Thyroid gland (tissue), 4 donors: ENCODE measurements at places on chromosomes 1 and 21. TPM values are rescaled to one million over a fixed set of nuclear protein-coding genes. Genes with fewer than 3 reads are reported as not detected.
A peak's percentile ranks its signal among the peaks of the same experiment; 100 is the strongest.

EXO1 gene
- 0.98 TPM for total RNA-seq

- peaks cover 18% of the 10 kb centered on the region for H3K4me1 ChIP-seq
- DNase-seq, result no peak
- no peaks in the 10 kb centered on the region for H3K36me3 ChIP-seq
- no peaks in the 10 kb centered on the region for H3K27me3 ChIP-seq
- H3K27ac ChIP-seq, result no peak overlapping the region
These were observed 4.3 kb downstream of the LCK start for GRCh38 chr1:32255072-32256071.

GRCh38 chr1:70672442-70672888 lies 261.4 kb downstream of the CTH start:
- H3K27ac ChIP-seq, result no peak overlapping the region
- no peaks in the 10 kb centered on the region for H3K4me1 ChIP-seq

DNA sequence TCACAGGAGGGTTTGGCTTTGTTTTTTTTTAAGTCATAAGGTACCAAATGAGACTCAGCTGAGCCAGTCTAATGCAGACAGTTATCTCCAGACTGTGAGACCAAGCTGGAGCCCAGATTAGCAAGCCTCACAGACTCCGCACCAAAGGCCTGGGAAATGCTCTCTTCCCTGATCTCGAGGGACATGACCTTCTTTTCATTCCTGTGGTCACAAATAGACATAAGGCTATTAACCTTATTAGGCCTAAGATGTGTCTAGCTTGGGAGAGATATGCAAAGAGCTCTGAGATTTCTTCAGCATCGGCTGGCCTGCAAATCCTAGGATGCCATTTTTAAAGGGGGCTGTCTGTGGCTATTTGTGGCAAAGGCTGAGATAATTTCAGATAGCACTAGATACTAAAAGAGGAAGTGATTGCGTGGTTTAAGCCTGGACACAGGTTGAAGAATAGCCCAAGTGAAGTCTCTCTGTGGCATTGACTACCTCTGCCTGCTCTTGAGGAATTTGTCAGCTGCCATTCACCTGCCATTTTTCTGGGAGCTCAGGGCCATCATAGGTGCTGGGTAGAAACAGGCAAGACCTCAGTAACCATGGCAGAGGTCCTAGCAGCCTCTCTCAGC lies 301.3 kb downstream of the SIPA1L2 start:
- DNase-seq, result no peak
- H3K27me3 ChIP-seq, result no peaks in the 10 kb centered on the region
- no peak overlapping the region for H3K27ac ChIP-seq

DNA sequence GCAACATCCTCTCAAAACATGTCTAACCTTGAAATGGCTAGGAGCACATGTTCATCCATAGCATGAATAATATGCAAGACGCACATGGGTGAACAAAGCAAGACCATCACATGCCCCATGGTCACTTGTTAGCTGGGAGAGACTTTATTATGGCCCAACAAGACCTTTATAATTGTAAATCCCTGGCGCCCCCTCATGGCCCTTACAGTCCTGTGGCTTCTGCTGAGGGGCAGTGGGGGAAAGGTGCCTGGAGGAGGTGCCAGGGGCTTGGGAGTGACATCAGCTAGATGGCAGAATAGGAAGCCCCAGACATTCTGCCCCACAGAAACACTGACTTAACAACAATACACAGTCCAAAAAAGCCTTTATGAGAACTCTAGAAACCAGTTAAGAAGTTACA lies 51.7 kb downstream of the CSMD2 start:
- no peaks in the 10 kb centered on the region for H3K27me3 ChIP-seq
- H3K4me3 ChIP-seq, result no peak overlapping the region
- H3K27ac ChIP-seq, result no peak overlapping the region
- H3K36me3 ChIP-seq, result no peaks in the 10 kb centered on the region
- H3K4me1 ChIP-seq, result no peaks in the 10 kb centered on the region
- DNase-seq, result no peak

- H3K4me1 ChIP-seq, result peaks cover 4% of the 10 kb centered on the region
- H3K4me3 ChIP-seq, result no peak overlapping the region
- DNase-seq, result no peak
- no peaks in the 10 kb centered on the region for H3K27me3 ChIP-seq
These were observed 9.4 kb downstream of the SLC25A44 start for GRCh38 chr1:156203331-156203730.

TMPRSS3 gene
- 5.0 TPM for total RNA-seq

DISC1 gene
- total RNA-seq, result 9.5 TPM

GRCh38 chr1:5981009-5981380 lies 11.2 kb downstream of the NPHP4 start:
- no peaks in the 10 kb centered on the region for H3K27me3 ChIP-seq
- no peak overlapping the region for H3K4me3 ChIP-seq
- no peaks in the 10 kb centered on the region for H3K36me3 ChIP-seq
- DNase-seq, result peak; percentile 51
- H3K4me1 ChIP-seq, result peaks cover 19% of the 10 kb centered on the region

DNA sequence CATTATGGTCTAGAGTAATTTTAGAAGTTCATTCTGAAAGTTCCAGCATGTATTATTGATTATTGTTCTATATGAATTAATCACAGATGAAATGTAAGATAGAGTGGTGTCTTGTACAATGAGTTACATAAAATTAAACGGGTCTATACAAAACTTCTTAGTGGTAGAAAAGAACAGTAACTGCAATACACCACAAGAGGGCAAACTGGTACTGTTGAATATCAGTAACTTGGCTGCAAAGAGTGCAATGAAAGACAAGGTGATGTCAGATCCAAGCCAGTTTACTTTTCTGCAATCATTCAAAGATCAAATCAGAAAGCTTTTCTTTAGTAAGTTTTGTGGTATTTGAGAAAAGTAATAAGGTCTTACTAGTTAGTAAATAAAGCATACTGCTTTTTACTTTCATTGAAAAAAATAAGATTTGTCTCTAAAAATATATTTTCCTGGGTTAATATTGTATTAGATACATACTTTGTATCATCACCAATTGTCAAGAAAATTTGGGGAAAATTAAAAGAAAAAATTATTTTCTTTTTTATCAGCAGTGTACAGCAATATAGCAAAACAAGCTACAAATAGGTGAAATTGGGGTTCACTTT lies 66.4 kb upstream of the BTG3 start:
- no peak overlapping the region for H3K27ac ChIP-seq
- H3K36me3 ChIP-seq, result no peaks in the 10 kb centered on the region
- H3K27me3 ChIP-seq, result no peaks in the 10 kb centered on the region
- DNase-seq, result no peak
- H3K4me3 ChIP-seq, result no peak overlapping the region

GRCh38 chr21:35149698-35150097 lies 100.6 kb upstream of the RUNX1 start:
- H3K4me1 ChIP-seq, result no peaks in the 10 kb centered on the region
- H3K27ac ChIP-seq, result no peak overlapping the region
- H3K36me3 ChIP-seq, result no peaks in the 10 kb centered on the region
- H3K4me3 ChIP-seq, result no peak overlapping the region
- no peaks in the 10 kb centered on the region for H3K27me3 ChIP-seq
- no peak for DNase-seq

DNA sequence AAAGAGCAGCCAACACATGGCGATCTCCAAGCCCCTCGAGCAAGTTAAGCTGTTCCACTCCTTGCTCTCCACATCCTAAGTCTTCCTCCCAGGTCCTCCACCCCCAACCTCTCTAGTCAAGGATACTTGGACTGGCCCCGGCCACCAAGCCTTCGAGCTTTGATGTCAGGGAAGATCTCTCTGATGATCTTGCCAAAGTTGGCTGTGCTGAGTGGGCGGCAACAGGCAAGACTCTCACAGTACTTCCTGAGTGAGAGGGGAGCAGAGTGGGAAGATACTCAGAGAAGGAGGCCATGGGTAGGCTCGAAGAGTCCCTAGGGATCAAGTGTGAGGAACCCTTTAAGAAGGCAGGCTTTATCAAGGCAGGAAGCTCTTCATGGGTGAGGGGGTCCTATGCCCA lies 2.8 kb downstream of the RFX5 start:
- no peak for DNase-seq
- no peak overlapping the region for H3K27ac ChIP-seq
- no peak overlapping the region for H3K4me3 ChIP-seq

ADSS2 gene
- total RNA-seq, result 40.2 TPM

GRCh38 chr1:225348400-225348799 lies 79.4 kb downstream of the LBR start:
- H3K4me3 ChIP-seq, result no peak overlapping the region
- H3K36me3 ChIP-seq, result no peaks in the 10 kb centered on the region
- no peaks in the 10 kb centered on the region for H3K4me1 ChIP-seq
- no peak for DNase-seq
- no peaks in the 10 kb centered on the region for H3K27me3 ChIP-seq
- H3K27ac ChIP-seq, result no peak overlapping the region

DNA sequence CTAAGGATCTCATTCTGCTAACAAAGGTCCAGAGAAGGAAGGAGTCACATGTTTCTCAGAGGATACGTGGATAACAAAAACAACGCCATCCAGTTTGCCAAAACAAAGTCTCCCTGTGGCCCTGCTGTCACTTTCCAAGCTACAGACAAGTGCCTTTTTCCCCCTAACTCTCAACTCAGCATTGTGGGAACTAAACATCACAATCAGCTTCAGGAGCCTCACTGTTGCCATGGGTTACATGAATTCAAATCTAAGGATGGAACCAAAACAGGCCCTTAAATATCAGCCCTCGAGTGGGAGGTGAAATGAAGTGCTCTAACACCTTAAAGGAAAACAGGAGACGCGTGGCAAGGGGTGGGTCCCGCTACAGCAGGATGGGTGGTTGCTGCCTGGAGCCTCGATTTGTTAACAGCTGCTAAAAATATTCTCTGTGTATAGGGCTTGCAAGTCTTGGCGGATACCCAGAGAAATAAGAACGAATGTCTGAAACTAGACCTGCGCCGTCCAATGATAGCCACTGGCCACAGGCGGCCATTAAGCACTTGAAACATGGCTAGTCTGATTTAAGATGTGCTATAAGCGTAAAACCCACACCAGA lies 66.4 kb upstream of the SOD1 start:
- DNase-seq, result no peak
- no peaks in the 10 kb centered on the region for H3K27me3 ChIP-seq
- H3K27ac ChIP-seq, result no peak overlapping the region
- H3K4me3 ChIP-seq, result no peak overlapping the region

DNA sequence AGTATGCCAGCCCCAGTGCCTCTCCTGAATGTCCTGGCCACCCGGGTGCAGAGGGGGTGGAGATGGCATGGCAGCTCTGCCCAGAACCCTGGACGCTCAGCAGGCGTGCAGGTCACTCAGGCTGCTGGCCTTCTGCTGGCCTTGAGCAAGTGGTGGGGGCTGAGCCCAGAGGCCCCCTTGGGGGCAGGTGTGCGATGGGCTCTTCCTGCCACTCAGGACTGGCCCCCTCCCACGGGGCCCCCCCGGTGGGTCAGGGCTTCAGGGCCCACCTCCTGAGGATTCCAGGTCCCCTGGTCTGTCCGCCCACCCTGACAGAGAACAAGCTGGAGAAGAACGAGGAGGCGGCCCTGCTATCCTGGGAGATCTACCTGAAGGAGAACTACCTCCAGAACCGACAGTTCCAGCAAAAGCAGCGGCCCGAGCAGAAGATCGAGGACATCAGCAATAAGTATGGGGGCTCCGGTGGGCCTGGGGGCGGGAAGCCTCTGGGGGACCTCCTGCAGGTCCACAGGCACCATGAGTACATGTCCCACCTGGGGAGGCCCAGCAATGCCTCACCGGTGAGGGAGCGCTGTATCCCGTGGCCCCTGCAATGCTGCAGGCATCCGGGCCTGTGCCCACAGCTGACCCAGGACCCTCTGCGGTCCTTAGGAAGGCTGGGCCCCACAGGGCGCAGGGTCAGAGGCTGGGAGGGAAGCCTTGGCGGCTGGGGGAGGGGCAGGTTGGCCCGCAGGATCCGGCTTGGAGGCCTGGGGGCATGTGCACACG lies 37.0 kb upstream of the LRRC3 start:
- H3K4me1 ChIP-seq, result no peaks in the 10 kb centered on the region

DNA sequence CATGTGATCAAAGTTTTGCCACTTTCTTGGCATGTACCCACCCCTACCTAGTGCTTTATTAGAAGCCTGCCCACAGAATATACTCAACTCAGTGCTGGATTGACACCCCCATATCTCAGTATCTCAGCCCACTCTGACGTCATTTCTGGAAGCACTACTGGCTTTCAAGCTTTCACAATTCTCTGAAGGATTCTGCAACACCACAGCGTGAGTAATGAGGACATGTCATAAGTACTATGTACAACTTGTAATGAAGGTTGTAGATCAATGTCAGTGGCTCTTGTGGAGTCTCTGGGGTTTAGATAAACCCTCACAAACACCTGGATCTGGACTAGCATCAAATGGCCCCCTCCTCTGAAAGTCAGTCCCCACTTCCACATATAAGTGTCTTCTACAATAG lies 57.2 kb downstream of the TNFSF4 start:
- no peaks in the 10 kb centered on the region for H3K36me3 ChIP-seq
- no peak overlapping the region for H3K27ac ChIP-seq
- no peak for DNase-seq

LYPD8 gene
- not detected for total RNA-seq

DNA sequence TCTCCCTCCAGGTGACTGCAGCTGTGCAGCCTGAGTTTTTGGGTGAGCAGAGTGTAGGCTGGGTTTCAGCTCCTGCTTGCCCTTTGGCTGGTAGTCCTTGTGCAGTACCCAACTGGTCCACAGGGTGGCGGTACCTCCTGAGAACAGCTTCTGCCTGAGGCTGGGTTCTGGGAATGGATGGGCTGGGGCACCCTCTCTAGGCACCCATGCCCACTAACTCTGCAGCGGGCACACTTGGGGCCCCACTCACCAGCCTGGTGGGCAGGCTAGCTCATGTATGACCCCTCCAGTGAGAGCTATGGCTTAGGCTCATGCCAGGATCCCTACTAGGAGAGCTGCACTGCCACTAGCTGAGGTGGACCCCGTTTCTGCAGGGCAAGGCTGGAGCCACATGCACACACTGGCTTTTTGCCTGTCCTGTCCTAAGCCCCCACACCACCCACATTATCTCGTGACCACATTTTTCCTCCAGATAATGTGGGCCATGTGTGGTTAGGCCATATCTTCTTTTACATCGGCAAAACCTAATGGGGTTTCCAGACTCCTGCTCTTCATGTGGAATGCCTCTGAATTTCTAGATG lies 15.5 kb upstream of the GSTM4 start:
- H3K27ac ChIP-seq, result no peak overlapping the region
- H3K4me3 ChIP-seq, result no peak overlapping the region
- no peaks in the 10 kb centered on the region for H3K36me3 ChIP-seq
- no peaks in the 10 kb centered on the region for H3K27me3 ChIP-seq
- no peaks in the 10 kb centered on the region for H3K4me1 ChIP-seq

ZNF648 gene
- not detected for total RNA-seq

RIPPLY3 gene
- total RNA-seq, result not detected

OR6F1 gene
- total RNA-seq, result not detected

ASB17 gene
- not detected for total RNA-seq
